Activated T-helper 2 cell treated with anti-CD3 and anti-CD28 coated beads, Interferon-gamma antibody, Interleukin-2, Interleukin-4, amounts not matched to agents 10 μg/mL and 5 μg/mL and 100 μg/mL, durations not matched to agents 14 hours and 24 hours and 36 hours (primary cell): ENCODE measurements at places on chromosomes 13 and 19. TPM values are rescaled to one million over a fixed set of nuclear protein-coding genes. Genes with fewer than 3 reads are reported as not detected.

TJP3 gene
- 0.41 and 0.48 TPM in 2 replicates for total RNA-seq

FFAR3 gene
- 0.92 and 1.2 TPM in 2 replicates for total RNA-seq

TNFRSF19 gene
- total RNA-seq, result 0.07 TPM in 1 of 2 replicates, not detected in the other

PHF11 gene
- total RNA-seq, result 47.9 and 52.9 TPM in 2 replicates

TMEM38A gene
- total RNA-seq, result 0.64 and 0.96 TPM in 2 replicates

C19orf81 gene
- total RNA-seq, result 1.5 TPM in 1 of 2 replicates, not detected in the other

GRCh38 chr19:39542206-39542605 lies 2.2 kb upstream of the EID2 start:
- no peak for DNase-seq

DNA sequence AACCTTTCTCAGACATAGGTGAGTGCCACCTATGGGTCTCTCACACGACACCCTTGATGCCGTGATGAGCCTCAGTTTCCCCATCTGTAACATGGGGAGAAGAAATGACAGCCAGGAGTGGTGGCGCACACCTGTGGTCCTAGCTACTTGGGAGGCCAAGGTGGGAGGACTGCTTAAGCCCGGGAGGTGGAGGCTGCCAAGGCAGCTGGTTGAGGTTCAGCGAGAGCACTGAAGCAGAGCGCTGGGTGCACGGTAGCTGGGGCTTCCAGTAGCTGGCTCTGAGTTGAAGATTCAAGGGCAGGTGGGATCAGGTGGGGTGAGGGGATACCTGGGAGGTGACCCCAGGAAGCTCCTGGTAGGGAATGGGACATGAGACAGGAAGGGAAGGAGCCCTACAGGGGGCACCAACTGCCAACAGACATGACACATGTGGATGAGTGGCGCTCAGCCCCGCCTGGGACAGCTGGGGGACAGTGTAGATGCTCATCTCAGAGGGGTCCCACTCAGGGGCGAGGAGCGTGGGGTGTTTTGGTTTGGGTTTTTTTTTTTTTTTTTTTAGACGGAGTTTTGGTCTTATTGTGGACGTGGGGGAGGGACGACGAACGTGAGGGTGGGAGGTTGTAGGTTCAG lies 6.5 kb upstream of the SSBP4 start:
- no peak for DNase-seq

DNA sequence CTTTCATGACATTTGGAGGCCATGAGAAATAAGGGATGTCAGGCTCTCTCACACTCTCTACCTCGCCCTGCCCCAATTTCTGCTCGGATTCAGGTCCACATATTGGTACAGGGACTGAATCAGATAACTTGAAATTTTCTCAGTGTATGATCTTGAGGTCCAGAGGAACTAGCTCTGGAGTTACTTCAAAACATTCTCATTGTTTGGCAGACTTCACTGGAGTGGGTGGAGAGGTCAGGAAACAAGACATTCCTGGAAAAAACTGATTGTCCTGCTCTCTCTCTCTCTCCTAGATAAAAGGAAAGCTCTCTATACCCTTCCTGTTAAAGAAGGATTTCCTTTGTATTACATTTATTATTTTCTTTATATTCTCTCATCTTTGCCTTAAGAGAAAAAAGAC lies 428.1 kb upstream of the DACH1 start:
- DNase-seq, result no peak

DNA sequence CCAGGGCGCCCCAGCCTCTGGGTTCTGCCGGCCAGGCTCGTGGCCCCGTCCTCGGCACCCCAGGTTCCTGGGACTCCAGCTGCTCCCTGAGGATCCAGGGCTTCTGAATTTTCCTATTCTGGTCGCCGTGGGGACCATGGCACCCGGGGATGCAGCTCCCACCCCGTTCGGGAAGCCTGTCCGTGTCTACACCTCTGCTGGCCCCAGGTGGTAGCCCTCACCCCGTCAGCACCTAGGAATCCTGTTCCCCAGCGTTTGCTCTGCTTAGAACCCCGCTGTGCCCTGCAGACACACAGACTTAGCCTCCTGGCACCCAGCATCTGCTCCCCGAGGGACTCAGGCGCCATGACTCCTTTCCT lies 960 bp downstream of the PPFIA3 start:
- no peak for DNase-seq

- no peak for DNase-seq
Observed at GRCh38 chr19:54795758-54796157, 7.7 kb upstream of the KIR2DL4 start.

- DNase-seq, result no peak
Observed at GRCh38 chr19:28027116-28027515, 1185.8 kb downstream of the UQCRFS1 start.

DNA sequence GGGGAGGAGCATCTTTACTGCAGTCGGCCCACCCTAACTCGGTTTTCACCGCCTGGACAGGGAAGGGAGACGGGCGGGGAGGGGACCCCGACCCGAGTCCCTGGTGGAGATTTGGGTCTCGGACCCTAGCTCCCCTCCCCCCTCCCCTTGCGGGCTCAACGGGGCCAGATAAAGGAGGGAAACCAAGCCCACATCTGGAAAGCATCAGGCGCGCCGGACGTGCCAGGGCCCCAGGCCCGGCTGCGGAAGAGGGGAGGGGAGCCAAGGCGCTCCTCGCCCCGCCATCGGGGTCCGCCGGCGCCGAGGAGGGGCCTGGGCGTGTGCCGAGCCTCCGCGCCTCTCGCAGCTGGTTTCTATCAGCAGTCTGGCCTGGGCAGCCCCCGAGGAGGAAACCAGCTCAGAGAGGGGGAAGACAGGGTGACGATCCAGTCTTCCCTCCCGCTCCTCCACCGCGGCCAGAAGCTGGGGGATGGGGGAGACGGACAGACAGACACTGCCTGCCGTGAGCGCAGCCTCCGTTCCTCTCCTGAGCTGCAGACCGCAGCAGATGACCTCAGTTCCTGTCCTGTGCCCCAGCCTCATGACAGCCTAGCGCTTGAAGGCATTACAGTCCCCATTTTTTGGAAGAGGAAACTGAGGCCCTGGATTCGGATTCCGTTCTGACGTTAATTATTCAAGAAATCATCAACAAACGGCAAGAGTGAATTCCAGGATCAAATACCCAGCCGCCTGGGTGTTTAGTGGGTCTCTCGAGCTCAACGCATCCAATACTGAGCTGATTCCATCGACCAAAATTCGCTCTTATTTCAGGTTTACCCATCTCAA lies 3.6 kb upstream of the GNG8 start:
- DNase-seq, result no peak

GRCh38 chr19:13865571-13866462 lies 11.1 kb upstream of the NANOS3 start:
- no peak for DNase-seq
